ENCODE measurements at places on chromosomes 13 and 19.

GRCh38 chr13:89970353-89970709, 1377.2 kb upstream of the MIR17HG start:
- no peak for DNase-seq

DNA sequence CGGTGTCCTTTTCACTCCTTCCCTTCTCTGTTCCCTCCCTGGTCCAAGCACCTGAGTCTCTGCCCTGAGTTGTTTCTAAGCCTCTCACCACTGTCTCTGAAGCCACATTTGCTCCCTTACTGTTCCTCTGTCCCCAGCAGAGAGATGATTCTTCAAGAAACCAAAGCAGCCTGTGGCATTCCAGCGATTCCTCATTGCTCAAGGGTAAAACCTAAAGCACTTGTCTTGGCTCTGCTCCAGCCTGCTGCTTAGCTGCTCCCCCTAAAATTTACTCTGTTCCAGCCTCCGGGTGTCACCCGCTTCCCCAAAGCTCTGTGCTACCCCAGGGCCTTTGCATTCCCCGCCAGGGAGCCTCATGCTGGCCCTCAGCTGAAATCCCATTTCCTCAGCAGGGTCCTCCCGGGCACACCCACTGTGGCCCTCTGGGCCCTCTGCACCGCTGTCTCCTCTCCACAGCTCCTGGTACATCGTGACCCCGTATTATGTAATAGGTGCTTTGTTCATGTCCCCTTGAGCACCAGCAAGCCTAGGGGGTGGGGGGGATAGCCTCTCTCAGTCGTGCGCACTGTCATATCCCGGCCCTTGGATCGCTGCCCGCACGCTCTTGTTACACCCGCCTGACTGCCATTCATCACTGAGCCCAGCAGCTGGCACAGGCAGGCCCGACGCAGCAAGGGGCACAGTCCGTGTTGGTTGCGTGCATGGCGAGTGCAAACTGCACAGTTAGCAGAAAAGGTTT, 15.8 kb downstream of the TECR start:
- no peak for DNase-seq

- no peak for DNase-seq
Observed at GRCh38 chr13:91238036-91238435, 109.5 kb upstream of the MIR17HG start.

- peak; percentile 34 for DNase-seq
Observed at GRCh38 chr19:16326401-16327168, 2.0 kb downstream of the KLF2 start.

- no peak for DNase-seq
Observed at GRCh38 chr13:89554801-89555200, 1792.7 kb upstream of the MIR17HG start.

GRCh38 chr19:46536391-46536790, 40.7 kb upstream of the PNMA8B start:
- no peak for DNase-seq
